ENCODE measurements at places on chromosomes 2 and 18.

DNA sequence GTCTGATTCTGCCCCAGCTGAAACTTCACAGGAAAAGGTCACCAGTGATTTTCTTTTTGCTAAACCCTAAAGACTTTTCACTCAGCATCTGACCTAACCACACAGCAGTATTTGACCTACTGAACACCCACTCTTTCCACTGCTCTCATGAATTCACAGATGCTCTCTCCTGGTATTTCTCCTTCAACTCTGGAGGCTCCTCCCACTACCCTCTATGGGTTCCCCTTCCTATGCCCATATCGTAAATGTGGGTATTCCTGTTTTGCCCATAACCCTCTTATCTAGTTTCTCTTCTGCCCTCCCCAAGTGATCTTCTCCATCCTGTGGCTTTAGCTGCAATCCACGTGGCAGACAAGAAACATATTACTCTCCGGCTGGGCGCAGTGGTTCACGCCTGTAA lies 7.6 kb downstream of the PLEKHM3 start:
- no peak for DNase-seq

GRCh38 chr18:77022556-77022955 lies 110.0 kb downstream of the MBP start:
- no peak for DNase-seq

DNA sequence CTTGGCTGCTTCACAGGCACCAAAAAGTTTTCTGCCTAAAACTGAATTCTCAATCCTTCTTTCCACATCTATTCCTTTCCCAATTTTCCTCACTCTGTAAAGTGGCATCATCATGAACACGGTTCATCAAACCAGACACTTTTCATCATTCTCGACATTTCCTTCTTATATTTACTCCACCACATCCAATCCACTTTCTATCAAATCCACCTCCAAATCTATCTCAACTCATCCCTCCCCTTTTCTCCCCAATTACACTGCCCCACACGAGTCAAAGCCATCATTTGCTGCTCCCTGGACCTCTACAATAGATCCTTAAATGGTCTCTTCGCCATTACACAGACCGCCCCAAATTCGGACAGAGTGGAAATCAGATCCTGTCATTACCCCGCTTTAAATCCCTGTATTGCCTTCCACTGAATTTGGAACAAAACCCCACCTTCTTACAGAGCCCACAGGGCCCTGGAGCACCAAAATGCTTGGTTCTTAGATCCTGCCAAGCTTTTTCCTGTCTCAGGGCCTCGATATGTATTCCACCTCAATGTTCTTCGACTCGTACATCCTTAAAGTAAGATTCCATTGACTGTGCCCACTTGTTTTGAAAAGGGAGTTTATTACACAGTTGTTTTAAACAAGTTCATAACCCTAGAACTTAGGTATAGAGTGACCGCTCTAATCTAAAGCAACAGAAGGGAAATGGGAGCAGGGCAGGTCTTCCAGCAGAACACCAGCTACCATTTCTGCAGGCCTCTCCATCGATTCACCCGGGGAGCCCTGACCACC lies 856 bp downstream of the ACAA2 start:
- DNase-seq = no peak

DNA sequence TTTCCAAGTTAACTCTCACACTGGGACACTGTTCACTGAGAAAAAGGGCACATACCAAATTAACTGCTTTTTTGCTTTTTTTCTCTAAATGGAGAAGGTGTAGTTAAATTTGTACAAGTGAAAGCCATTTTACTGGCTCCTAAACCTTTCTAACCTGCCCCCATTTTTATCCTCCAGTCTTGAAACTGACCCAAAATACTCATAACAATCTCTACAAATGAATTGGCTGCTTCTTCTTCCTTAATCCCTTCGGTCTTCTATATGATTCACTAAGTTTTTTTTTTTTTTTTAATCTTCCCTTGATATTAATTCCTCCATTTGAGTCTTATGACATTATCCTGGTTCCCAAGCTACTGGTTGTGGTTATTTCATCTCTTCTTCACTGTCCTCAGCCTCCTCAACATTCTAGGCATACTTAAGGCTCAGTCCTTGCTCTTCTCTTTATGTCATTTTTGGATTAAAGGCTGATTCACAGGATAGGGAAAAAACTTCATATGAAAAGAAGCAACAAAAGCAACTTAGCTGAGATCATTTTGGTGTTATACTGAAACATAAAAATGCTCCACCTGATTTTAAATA lies 19.8 kb downstream of the ORC2 start:
- no peak for DNase-seq

GRCh38 chr2:102585847-102586404 lies 33.4 kb upstream of the SLC9A2 start:
- no peak for DNase-seq

DNA sequence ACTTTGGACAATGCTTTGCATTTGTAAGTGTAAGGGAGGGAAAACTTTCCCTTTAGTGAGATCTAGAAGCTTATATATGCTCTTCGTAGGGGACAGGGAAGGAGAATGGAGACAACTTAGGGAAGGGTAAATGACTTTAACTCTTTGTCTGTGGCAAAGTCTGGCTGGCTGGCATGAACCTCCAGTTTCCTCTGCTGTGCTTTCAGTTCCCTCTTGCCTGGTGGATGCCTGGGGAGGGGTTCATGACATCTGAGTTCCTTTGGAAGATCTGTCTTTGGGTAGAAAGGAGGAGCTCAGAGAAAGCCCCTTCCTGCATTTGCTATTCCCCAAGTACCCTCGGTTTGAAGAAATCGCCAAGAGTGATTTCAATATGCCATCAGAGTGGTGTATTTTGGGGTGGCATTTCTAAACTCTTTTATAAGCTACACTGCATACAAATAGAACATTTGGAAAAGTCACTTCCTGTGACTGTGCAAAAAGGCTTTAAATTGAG lies 143.6 kb downstream of the VAPA start:
- DNase-seq = no peak

DNA sequence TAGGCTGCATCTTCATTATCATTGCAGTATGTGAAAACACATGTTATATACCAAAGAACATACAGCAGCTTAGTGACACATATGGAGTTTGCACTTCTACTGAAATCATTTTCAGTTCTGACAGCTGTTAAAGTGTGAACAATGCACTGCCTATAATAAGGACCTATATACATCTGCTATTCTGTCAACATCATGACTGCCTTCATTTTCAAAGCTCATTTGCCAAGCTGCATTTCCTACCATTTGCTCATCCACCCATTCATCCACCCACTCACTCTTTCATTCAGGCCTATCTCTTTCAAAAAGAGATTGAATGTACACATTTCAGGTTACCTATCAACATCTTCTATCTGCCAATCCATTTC lies 81.7 kb upstream of the STK17B start:
- no peak for DNase-seq

DNA sequence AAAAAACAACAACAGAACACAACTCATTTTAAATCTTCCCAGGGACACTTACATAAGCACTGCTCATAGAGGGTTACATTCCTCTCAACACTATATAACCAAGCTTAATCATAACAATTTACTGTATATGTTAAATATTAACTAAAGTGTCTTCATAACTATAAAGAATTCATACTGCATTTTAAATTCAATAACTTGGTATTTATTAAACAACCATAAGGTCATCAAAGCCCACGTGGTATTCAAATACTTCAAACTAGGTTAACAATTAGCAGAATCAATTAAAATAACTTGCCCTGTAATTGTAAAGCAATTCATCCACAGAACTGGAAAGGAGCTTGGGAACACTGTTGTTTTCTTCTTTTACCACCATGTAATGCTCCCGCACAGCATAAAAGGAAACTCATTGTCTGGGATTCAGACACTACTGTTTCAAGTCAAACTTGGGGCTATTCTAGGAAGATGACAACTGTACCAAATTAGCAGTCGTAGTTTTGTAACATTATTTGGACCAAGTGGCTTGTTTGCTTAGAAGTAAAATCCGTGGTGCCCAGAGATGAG lies 10.4 kb downstream of the GAREM1 start:
- DNase-seq = no peak

GRCh38 chr2:72894514-72894913 lies 7.3 kb downstream of the SPR start:
- no peak for DNase-seq

DNA sequence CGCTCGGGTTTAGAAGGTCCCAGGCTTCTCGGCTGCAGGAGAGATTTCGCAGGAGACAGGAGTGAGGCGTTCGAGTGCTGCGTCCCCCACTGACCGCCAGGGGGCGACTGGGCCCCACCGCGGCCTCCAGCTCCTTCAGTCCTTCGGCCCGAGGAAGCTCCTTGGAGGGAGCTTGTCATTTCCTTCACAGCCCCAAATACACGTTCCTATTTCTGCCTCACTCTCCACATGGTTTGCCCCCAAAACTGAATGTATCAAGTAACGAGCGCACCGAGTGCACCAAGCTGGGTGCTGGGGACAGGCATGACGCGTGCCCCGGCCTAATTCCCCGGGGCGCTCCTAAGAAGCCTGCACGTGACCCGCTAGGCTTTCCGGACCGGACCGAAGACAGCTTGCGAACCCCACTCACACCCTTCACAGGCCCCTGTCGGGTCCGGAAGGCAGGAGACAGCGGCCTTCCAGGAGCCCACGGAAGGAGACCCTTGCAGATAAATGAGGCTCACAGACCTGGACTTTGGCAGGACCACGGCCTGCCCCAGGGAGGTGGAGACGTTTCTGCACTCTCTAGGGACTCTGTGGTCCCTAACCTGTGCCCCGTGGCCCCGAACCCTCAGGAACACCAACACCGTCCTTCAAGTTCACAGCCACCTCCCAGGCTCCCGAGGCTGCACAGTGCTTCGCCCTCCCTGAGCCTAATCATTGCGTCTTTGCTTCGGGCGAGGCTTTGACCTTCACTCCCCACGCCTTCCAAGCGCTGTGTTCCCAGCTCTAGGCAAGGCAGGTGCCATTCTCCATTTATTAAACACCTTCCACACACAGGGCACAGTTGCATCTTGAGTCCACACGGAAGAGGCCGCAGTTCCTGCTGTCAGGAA lies 13.0 kb upstream of the FAHD2A start:
- DNase-seq = peak; percentile 86

DNA sequence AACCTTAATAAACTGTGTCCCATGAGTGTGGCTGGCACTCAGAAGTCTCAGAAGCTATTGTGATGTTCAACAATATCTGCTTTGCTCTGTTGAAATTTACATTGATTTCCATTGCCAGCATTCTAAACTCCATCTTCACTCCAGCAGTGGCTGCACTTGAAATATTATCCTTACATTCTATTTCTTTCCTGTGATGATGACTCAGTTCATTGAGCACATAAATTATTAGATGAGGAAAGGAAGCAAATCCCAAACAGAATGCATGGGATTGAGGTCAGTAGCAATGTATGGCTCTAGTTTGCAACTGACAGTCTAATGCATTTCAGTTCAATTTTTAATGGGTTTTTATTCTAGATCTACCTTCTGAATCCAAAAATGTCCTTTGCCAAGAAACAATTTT lies 92.4 kb upstream of the TTN start:
- no peak for DNase-seq

DNA sequence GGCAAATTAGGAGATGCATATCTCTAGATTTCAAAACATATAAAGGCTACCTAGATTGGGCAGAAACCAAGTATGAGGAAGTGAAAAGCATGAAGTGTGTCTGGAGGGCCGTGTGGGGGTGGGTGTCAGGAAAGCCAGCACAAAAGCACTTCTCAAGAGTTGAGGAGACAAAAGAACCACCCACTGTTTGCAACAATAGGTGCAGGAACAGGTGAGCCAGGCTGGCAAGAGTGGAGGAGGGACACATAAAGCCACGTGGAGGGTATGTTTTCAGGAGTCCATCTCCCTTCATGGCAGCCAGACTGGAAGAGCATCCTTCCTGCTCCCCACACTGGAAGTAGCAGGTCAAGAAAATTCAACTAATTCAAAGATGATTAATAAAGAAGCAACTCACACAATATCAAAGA lies 96.4 kb downstream of the CERS6 start:
- DNase-seq = peak; percentile 91

DNA sequence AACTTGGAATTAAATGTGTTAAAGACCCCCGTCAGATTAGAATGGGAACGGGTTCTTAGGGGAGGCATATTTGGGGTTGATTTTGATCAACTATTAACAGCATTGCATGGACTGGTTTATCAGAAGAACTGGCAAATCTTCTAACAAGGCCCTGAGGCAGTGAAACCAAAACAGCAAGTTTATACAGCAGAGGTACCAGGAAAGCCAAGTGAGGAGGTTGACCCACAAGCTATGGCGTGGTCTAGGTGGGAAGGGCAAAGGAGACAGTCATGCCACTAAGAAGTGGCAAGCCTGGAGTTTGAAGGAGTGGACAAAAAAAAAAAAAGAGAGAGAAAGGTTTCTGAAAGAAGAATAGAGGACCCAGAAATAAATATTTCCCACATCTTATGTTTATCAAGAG lies 187.0 kb downstream of the MREG start:
- DNase-seq = no peak

- no peak for DNase-seq
Observed at GRCh38 chr2:31324016-31324633, 90.2 kb downstream of the EHD3 start.

- peak; percentile 12 for DNase-seq
Observed at GRCh38 chr18:79942211-79942610, 9.2 kb downstream of the SLC66A2 start.

GRCh38 chr2:80303909-80304837 lies at the start of gene LRRTM1:
LRRTM1 (minus strand) TSS chr2:80304752; CDS start chr2:80303819, 933 bp downstream.
- DNase-seq = peak; percentile 57

DNA sequence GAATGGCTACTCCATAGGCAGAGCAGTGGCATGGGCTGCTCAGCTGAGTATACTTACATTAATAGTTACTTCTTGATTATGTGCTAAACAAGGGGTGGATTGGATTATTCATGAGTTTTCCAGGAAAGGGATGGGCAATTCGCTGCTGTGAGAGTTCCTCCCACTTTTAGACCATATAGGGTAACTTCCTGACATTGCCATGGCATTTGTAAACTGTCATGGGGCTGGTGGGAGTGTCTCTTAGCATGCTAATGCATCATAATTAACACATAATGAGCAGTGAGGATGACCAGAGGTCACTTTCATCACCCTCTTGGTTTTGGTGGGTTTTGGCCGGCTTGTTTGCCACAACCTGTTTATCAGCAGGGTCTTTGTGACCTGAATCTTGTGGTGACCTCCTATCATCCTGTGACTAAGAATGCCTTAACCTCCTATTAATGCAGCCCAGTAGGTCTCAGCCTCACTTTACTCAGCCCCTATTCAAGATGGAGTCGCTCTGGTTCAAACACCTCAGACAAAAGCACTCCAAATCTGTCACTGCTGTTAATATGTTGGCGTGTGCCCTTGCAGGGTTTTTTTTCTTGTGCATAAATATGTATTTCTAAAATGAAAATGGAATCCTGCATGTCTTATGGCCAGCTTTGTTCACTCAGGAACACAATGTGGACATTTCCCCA lies 56.0 kb downstream of the CYBRD1 start:
- no peak for DNase-seq

GRCh38 chr2:154960802-154961583 lies 262.5 kb downstream of the KCNJ3 start:
- no peak for DNase-seq

DNA sequence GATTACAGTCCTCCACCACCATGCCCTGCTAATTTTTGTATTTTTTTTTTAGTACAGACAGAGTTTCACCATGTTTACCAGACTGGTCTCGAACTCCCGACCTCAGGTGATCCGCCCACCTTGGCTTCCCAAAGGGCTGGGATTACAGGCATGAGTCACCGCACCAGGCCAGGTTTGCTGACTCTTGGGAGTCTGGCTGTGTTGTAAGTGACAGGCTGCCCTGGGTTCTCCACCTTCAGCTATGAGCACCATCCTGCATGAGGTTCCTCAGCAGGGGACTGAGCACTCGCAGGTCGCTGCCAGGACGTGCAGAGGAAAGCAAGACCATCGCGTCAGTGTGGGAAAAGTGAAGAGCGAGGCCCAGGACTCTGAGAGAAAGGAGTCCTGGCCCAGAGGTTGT lies 112.6 kb upstream of the NDUFV2 start:
- no peak for DNase-seq

Data from H9 (cell line).